RPMI8226 (cell line): ENCODE measurements at places on chromosomes 7 and 10.

- no peak for DNase-seq
Observed at GRCh38 chr10:59894114-59894513, 12.2 kb downstream of the CCDC6 start.

- DNase-seq = no peak
Observed at GRCh38 chr7:158735935-158736334, 31.3 kb upstream of the NCAPG2 start.

DNA sequence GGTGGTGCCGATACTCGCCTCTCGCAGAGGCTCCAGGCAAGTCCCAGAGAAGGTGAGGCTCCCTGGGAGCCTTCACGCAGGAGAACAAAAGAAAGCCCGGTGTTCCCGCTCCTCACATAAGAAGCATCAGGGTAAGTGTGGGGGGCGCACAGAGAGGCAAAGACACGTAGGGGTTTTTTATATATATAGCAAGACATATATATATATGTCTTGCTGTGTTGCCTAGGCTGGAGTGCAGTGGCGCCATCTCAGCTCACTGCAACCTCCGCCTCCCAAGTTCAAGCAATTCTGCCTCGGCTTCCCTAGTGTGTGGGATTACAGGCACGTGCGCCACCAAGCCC lies 61.3 kb downstream of the PDIA4 start:
- no peak for DNase-seq

DNA sequence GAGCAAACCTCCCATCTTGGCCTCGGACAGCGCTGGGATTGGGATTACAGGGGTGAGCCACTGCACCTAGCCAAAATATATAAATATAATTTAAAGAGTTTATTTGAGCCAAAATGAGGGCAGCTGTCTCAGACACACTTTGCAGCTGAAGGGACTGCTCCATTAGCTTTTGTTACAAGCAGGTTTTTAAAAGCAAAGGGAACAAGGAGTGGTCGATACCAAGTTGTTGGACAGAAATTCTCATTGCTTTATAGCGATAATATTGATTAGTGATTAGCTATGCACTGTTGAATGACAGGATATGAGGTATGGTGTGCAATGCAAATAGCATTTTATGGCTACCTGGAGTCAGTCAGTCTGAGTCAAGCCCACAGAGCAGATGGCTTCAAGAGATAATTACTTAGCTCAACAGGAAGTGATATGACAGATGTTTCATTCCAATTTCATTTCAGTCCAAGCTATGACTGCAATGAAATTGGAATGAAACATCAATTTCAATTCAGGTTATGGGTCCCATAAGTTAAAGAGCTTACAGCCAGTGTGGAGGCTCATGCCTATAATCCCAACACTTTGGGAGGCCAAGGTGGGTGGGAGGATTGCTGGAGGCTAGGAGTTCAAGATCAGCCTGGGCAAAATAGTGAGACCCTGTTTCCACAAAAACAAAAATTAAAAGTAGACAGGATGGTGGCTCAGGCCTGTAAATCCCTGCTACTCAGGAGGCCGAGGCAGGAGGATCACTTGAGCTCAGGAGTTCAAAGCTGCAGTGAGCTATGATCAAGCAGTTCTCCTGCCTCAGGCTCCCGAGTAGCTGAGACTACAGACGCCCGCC lies 23.1 kb downstream of the TYW1 start:
- no peak for DNase-seq

GRCh38 chr7:33702514-33703054 lies 202.8 kb upstream of the BMPER start:
- DNase-seq = no peak

DNA sequence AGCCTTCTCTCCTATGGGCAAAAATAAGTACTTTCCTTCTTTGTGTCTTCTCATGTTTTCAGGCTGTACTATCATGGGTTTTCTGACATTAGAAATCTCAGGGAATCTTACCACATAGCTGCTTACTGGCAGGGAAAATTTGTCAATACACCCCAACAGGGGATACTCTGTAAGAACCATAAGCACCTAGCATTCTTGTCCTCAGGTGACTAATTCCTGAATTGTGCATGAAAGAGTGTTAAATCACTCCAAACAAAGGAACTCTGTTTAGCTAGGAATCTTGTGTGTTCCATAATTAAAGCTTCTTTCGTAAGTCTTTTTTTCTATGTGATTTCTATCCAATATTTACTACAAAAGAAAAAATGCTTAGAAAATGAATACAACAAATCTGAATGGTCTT lies 206.7 kb upstream of the POT1 start:
- no peak for DNase-seq

DNA sequence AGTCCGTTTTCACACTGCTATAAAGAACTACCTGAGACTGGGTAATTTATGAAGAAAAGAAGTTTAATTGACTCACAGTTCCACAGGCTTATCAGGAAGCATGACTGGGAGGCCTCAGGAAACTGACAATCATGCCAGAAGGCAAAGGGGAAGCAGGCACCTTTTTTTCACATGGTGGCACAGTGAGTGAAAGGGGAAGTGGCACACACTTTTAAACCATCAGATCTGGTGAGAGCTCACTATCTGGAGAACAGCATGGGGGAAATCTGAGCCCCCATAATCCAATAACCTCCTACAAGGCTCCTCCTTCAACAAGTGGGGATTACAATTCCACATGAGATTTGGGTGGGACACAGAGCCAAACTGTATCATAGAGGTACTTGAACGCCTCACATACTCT lies 30.0 kb downstream of the AGR3 start:
- no peak for DNase-seq

GRCh38 chr7:105320896-105321295 lies 67.8 kb downstream of the SRPK2 start:
- DNase-seq = no peak

- no peak for DNase-seq
Observed at GRCh38 chr10:84214046-84214572, 11.2 kb downstream of the LRIT2 start.

GRCh38 chr10:78750418-78750817 lies 318.3 kb upstream of the ZMIZ1 start:
- DNase-seq = no peak

GRCh38 chr10:68088740-68089139 lies 13.7 kb upstream of the HERC4 start:
- no peak for DNase-seq

- no peak for DNase-seq
Observed at GRCh38 chr10:101565936-101566332, 22.1 kb downstream of the POLL start.

- DNase-seq = no peak
Observed at GRCh38 chr10:7306147-7306546, 104.7 kb downstream of the SFMBT2 start.

GRCh38 chr7:89223900-89224395 lies 428.4 kb upstream of the TEX47 start:
- no peak for DNase-seq

DNA sequence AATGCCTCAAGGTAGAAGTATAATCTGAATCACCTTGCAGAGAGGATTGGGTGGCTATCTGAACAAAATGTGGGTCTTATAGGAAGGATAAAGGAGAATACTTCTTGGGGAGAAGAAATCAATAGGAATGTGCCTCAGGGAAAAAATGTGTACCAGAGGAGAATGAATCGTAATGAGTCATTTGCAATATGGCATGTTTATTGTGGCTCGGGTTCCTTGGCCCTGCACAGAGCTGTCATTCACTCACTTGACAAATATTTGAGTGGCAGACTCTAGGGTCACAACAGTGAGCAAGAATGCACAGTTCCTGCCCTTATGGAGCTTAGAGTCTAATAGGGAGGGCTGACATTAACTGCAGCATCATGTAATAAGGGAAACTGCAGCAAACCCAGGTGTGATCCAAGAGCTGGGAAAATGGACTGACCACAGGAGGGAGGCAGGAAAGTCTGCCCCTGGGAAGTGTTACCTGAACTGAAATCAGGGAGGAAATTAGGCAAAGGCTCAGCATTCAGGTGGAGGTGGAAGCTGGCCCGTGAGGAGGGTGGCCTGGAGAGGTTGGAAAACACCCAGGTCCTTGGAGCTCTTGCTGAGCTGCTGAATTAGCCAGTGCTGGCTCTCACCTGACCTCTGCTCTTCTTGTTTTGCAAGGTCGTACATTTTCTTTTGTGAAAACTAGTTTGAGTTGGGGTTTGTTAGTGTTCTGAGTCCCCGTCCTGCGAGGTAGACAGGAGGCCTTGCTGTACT lies 203.9 kb downstream of the FRMD4A start:
- DNase-seq = no peak

- DNase-seq = no peak
Observed at GRCh38 chr7:123400196-123400595, 134.2 kb downstream of the IQUB start.

DNA sequence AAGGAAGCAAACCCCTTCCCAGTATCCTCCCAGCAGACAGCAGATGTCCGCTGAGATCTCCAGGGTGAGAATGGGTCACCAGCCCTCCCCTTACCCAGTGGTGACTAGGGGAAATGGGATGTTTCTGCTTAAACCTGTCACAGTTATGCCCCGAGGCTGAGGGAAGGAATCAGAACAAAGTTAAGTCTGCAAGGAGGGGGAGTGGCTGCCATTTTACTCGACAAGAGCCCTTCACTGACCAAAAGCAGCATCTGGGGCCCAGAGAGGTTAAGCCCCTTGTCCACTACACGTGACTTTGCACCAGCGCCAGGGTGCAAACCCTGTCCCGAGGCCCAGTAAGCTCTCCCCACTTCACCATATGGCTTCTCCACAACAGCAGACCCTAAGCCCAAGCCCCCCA lies 4.6 kb upstream of the NANOS1 start:
- DNase-seq = no peak

DNA sequence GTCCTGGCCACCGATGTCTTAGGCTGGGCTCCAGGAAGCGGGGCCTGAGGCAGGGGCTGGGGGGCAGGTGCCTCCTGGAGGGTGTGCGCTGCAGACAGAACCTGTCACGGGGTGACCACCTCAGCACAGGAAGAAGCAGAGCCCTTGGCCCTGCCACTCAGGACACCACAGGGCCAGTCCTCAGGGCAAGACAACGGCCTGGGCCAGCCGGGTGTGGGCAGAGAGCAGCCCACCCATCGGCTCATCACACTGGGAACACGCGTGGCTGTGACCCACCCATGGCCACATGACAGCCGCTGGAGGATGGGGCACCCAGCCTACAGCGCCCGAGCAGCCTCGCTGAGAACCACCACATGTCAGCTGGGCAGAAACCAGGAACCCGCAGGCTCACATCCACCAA lies 5.9 kb upstream of the DIP2C start:
- no peak for DNase-seq

DNA sequence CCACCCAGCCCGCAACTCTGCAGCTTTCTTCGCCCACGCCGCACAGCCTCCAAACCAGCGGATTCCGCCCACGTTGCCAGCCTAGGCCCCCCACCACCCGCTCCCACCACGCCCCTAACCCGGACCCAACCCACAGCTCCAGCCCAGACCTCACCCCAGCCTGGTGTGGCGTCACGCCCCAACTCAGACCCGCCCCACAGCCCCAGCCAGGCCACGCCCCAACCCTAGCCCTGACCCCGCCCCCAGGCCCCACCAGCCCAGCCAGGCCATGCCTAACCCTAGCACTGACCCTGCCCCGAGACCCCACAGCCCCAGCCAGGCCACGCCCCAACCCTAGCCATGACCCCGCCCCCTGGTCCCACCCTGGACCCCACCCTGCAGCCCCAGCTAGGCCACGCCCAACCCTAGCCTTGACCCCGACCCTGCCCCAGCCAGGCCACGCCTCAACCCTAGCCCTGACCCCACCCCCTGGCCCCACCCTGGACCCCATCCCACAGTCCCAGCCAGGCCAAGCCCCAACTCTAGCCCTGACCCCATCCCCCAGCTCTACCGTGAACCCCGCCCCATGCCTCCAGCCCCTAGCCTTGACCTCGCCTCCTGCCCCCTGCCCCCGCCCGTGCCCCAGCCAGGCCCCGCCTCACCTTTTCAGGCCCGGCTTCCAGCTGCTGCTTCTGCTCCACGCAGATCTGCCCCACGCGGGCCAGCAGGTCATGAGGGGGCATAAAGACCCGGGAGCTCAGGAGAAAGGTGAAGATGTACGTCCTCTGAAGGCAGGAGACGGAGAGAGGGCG lies 64.0 kb downstream of the RASGEF1A start:
- no peak for DNase-seq

DNA sequence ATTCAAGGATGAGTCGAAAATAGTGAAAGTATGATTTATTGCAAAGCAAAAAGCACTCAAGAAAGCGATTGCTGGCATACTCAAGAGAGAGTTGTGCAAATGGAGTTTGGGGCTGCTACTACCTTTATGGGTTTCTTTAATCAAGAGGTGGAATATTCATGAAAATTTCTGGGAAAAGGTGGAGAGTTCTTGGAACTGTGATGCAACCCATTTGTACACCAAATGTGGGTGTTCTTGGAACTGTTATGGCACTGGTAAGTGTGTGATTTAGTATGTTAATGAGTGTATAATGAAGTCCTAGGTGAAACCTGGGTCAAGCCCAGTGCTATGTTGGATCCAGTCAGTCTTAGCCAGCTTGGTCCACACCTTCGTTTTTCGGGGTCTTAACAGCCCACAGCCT lies 3.4 kb upstream of the VOPP1 start:
- DNase-seq = no peak

- no peak for DNase-seq
Observed at GRCh38 chr10:130481936-130482335, 345.7 kb downstream of the GLRX3 start.

DNA sequence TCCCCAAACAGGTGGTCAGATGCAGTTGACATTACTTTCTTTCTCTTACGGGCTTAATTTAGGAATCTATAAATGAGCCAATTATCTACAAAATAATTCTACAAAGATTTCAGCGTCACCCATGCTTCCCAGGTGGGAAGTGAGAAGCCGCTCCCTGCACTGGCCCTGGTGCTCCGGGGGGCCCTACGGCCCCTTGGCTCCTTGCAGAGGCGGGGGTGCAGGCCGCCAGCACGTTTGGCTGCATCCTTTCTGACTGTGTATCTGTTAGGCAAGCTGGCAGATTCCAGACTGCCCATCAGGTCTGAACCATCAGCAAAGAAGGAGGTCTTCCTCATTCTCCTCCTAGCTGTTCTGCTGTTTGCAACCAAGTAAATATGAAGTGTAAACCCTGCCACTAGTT lies 16.3 kb downstream of the VWC2 start:
- no peak for DNase-seq

DNA sequence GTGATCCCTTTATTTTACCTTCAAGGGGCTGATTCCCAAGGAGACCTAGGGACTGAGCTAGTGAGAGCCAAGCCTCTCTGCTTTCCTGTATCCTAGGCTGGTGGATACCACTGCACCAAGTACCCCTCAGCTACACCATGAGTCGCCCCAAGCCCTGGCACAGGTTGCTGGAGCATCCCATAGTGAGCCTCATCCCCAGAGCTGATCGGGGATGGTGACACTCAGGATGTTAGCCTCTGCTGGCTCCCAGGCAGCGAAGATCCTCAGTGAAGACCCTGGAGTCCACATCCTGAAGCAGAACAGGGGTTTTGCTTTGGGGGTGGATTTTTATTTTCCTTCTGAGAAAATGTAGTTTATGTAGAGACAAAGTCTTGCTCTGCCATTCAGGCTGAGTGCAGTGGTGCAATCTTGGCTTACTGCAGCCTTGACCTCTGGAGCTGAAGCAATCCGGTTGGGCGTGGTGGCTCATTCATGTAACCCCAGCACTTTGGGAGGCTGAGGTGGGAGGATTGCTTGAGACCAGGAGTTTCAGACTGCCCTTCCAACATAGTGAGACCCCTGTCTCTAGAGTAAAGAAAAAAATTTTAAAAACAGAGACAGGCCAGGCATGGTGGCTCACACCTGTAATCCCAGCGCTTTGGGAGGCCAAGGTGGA lies 12.5 kb upstream of the ZNF212 start:
- DNase-seq = no peak
